ENCODE measurements at places on chromosomes 16 and 17. TPM values are rescaled to one million over a fixed set of nuclear protein-coding genes. Genes with fewer than 3 reads are reported as not detected.
A peak's percentile ranks its signal among the peaks of the same experiment; 100 is the strongest.

Gene TIMM22
- polyA plus RNA-seq: 22.5 TPM

DNA sequence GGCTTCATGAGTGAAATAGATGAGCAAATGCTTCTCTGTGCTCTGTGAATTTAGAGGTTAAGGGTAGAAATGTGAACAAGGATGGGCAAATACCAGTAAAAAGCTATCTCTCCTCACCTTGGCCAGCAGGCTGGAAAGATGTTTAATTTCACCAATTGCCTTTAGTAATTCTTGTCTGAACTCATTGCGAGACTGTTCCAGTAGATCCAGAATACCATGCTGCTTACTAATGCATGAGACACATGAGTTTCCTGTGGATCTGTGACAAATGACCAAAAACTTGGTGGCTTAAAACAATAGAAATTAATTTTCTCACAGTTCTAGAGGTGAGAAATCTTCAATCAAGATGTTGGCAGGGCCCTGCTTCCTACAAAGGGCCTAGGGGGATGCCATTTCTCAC, 9.3 kb upstream of the ZNF624 start:
- DNase-seq: no peak

DNA sequence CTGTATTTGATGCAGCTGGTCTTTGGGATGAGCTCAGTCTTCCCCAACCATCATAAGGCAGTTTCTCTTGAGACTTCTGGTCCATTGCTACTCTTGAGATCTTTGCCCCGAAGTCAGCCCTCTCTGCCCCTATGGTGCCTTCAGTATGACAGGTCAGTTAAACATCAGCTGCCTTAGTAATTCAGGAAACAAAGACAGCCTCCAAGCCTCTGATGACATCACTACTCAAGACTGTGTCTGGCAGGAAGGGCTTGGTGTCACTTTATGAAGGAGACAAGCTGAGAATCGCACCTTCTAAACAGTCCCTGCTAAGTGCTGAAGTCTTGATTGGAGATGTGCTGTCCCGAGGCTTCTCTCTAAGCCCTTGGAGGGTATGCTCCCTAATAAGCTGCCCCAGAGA, 104.9 kb upstream of the TBX2 start:
- DNase-seq: no peak

DNA sequence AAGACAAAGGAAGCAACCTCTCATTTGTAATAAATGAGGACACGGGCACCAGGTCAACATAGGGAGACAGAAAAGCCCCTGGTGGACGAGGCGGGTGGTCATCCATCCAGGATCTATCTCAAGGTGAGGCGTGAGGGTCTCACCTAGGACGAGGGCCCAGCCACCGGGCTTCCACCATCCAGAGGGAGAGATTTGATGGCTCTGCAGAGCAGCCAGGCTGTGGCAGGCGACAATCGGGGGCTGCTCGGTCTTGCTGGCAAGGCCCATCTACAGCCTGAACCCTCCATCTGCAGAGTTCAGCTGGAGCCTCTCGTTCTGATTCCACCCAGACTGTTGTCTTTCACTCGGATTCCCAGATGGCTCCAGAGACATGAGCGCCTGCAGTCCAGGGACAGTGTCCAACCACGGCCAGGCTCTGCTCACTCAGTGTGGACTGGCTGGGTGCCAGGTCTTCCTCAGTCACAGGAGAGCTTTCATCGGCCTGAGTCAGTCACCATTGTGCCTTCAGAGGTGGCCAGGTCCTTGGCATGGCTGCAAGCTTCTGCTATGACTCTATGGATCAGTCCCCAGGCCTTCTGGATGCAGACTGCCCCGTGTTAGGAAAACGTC, 5.9 kb downstream of the LITAFD start:
- DNase-seq: no peak

Gene CACNG3
- polyA plus RNA-seq: not detected

DNA sequence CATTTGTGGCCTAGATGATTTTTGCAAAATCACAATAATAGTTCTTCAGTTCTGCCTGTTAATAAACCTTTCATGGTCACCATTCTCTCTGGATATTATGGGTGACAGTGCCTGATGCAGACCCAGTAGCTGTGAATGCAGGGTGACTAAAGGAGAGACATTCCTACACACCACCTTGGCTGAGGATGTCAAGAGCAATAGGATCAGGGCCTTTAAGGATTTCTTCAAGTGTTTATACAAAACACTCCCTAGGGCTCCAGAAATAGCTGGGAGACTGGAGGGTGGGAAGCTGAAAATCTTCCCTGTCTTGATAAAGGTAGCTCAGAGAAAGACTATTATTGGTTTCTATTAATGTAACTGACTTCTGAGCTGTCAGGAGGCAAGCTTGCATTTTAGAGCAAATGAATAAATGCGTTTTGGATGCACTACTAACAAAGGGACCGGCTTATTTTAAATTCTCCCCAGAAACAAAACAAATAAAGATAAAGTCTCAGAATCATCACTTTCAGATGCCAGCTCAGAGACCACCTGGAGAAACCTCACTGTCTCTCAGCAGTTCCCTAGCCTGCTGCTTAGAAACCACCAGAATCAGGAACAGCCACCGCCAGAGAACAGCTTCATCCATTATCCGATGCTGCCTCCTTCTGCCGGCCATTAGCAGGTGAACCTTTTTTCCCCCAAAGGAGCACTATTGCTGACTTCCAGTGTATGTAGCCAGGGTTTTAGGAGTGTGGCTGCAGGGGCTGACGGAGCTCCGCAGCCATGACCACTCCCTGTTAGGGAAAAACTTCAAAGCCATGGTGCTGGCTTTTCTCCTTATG, 171.4 kb upstream of the DYNLRB2 start:
- DNase-seq: no peak

DNA sequence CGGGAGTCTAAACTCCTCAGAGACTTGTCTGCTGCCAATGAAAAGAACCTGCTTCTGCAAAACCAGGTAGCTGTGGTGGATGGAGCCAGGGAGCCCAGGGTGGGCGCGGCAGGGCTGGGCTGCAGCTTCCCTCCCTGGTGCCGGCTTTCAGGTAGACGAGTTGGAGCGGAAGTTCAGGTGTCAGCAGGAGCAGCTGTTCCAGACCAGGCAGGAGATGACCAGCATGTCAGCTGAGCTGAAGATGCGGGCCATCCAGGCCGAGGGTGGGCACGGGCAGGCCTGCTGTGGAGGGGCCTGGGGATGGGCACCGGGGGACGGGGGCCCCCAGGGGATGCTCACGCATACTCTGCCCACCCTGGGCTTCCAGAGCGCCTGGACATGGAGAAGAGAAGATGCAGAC, 3.2 kb upstream of the RAC3 start:
- DNase-seq: no peak

GRCh38 chr17:65733314-65733713, 171.9 kb upstream of the AXIN2 start:
- DNase-seq: no peak

GRCh38 chr16:28845293-28845692, 855 bp downstream of the TUFM start:
- DNase-seq: no peak

DNA sequence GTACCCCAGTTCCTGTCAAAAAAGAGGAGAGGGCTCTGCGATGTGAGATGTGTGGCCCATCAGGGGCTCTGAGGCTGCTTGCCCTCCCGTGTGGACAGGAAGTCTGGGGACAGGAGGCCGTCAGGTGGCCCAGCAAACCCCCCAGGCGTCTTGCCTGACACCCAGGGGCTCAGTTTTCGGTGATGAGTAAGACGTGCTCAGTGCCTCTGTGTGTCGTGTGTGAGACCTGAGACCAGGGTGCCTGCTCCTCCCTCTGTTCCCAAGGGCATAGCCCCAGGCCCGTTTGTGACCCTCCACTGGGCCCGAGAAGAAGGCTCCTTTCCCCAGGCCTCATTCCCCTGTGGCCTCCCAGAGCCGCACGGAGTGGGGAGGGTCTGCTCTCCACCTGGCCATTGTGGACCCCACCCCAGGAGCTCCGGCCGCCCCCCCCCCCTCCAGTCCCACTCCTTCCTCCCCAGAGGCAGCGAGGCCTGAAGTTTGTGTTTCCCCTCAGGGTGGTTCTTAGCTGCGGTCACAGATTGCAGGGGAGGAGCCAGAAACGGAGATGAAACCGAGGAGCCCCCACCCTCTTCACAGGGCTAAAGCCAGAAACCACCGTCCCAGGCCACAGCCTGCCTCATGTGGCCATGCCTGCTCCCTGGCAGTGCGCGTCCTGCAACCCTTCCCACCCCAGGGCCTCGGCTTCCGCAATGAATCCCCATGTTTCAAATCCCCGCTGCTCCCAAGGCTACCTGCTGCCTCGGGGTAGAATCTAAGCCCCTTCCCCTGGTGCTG, 4.9 kb upstream of the ACTG1 start:
- DNase-seq: peak; percentile 81

Gene MC1R
- polyA plus RNA-seq: 0.40 TPM

DNA sequence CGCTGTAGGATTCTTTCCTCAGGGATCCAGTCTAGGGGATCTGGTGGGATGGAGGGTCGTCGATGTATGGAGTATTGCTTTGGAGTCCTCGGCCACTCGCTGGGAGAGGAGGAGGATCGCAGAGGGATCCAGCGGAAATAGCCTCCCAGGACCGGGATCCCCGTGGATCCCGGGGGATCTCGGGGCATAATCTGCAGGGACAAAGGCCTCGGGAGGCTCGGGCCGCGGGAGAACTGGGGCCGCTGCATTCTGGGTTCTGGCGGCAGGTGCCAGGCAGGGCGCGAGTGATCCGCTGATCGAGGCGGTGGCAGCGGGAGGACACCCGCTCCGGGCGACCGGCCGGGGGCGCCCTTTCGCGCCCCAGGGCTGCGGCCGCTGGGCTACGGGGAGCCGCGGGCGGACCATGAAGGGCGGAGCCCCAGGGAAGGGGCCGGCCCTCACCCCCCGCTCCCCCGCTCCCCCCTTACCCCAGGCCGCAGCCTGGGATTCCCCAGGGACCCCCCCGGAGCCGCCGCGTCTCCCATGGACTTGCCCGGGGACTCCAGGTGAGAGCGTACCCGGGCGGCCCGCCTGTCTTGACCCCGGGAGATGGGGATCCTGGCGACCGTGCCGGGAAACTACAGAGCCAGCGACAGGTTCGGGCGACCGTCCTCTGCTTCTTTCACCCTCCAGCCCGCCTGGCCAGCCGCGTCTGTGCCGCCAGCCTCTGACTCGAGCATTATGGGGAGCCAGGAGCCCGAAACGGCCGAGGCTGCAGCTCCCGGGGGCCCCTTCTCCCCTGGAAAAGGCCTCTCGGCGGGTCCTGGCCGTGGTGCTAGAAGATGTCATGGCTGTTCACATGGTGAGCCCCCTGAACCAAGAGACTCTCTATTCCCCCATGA, 604 bp downstream of the PRR14 start:
- peak; percentile 69 for DNase-seq

Gene COA3
- polyA plus RNA-seq: 119 TPM

DNA sequence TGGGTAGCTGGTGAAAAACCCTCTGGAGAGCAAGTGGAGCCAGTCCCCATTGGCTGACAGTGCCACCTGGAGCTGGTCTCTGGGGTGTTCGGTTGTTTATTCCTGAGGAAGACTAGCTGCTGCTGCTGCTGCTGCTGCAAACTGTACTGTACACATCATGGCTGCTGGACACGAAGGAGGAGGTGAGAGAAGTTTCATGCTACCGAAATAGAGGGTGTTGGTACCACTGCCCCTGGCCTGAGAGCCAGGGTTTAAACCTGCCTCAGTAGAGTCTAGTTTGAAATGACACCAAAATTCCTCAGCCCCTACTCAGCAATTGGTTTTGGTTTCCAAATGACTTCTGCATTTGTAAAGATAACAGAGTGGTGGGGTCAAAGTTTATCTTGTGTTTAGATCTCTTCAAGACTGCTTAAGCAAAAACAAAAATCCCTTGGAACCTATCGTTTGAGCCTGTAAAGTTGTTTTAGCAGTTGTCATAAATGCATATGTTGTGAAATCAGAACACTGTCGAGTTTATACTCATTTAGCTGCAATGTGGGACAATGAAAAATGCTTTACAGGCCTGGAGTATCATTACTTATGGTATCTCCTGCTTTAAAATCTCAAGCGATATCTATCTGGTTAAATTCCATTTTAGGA, 40.8 kb downstream of the CYB5B start:
- DNase-seq: no peak

GRCh38 chr16:80931801-80932707, 74.6 kb downstream of the CMC2 start:
- no peak for DNase-seq

DNA sequence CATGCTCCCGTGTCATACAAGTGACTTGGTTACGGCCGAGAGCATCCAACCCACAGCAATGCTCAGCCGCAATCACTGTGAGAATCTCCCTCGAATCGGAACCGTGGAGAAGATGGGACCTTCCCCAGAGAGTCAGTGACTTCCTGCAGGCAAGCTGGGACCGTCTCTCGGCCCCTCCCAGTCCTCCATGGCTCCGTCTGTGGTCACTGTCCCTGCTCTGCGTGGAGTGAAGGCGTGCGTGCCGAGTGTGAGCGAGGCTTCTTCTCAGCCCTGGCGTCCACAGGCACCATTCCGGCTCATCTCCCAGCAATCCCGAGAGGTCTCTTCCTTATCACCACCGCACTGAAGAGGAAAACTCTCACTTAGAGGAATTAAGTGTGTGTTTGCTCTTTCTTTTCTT, 113.1 kb downstream of the ADCY9 start:
- no peak for DNase-seq

DNA sequence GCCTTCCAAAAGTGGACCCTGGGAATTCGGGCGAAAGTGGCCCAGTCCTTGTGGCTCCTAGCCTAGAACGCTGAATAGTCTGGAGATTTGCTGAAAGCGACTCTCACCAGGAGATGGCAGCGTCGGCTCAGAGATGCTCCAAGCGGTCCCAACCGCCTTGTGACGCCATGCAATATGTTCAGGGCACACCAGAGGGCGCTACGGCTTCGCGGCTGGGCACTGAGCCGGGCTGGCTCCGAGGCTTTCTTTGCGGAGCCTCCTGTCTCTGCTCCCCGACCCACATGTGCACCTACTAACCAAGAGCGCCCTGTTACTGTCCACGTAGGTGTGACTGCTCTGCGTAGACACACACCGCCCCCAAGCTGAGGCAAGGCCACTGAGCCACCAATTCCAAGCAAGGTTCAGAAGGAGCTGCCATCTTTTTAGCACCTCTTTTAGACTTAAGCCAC, 36.9 kb downstream of the SYCE1L start:
- peak; percentile 76 for DNase-seq

DNA sequence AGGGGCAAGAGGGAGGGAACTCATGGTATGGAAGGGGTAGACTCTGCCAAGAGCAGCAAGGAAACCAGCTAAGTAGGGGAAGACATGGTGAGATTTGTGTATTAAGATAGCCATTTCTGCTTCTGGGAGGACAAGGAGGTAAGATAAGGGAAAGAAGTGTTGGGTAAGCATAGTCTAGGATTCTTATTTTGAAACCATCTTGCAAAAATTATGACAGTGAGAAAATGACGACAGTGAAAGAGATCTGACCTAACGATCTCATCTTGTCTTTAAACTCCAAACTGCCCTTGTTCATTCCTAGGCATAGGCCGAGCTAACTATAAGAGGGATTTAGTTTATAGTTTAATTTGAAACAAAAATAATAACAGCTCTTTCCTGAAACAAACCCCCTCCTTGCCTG, 5.6 kb upstream of the RBL2 start:
- DNase-seq: no peak

- DNase-seq: no peak
These were observed 18.5 kb downstream of the CCDC42 start for GRCh38 chr17:8725881-8726876.

- DNase-seq: no peak
These were observed 6.7 kb downstream of the ZNF646 start for GRCh38 chr16:31080756-31081419.

Gene ST6GALNAC1
- polyA plus RNA-seq: not detected

Gene NOS2
- not detected for polyA plus RNA-seq
